ENCODE measurements at places on chromosomes 6 and 20.
A peak's percentile ranks its signal among the peaks of the same experiment; 100 is the strongest.

DNA sequence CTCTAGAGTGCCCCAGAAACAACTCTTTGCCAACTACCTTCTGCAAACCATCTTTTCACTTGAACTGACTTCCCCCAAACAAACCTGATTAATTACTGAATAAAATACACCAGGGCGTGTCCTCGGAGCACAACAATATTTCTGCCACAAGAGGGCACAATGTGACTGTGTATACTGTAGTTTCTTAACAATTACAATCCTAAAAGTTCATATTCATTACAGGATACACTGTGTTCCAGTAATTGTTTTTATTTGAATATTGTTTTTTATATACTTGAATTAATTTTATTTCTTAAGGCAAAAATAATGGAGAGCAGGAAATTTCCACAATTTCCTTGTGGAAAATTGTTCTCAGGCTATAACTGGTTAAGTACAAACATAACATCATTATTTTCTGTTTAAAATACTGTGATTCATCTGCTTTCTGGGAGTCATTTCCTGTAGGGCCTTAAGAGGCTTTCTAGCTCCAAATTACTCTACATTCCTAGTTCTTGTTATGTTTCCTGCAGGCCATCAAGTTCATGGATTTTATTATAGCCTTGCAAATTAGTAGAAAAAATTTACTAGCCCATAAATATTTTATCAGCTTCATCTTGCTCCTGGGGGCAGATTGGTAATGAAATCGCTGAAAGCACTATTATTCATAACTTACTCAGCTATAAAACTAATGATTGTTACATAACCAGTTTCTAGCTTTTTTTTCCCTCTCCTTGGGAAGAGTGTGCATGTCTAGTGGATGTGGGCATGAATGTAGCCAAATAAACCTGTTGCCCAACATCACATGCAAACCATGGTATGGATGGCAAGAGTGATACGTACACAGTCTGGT lies 51.9 kb upstream of the SLC22A16 start:
- DNase-seq: peak; percentile 64

GRCh38 chr20:62449951-62450691 lies 22.8 kb upstream of the RBBP8NL start:
- no peak for DNase-seq

GRCh38 chr20:1491281-1491840 lies at the start of gene SIRPB2:
SIRPB2 (minus strand) TSS chr20:1491420; CDS start chr20:1491359, 61 bp downstream.
- no peak for DNase-seq

DNA sequence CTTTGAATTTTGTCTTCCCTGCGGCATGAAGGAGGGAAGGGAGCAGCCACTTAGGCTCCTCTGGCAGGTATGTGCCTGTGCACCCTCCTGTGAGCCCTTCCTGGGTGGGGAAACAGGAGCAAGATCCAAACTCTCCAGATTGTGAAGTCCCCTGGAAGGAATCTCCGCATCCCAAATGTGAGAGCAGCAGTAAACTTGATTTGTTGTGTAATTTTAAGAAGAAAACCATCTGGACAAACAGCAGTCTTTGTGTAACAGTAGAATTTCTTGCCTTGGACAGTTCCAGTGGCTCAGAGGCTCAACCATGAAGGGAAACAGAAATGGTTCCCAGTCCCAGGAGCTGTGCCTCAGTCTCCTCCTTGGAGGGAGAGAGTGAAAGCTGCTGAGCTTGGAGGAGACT lies 39.7 kb downstream of the CDH26 start:
- DNase-seq: no peak

- no peak for DNase-seq
These were observed 1.1 kb upstream of the LCA5 start for GRCh38 chr6:79538106-79538971.

- no peak for DNase-seq
These were observed 76.6 kb upstream of the HSF2 start for GRCh38 chr6:122322824-122323223.

- DNase-seq: no peak
These were observed 188.0 kb downstream of the DLL1 start for GRCh38 chr6:170102582-170103481.

GRCh38 chr6:105363100-105363754 lies 39.7 kb downstream of the PREP start:
- peak; percentile 5 for DNase-seq

DNA sequence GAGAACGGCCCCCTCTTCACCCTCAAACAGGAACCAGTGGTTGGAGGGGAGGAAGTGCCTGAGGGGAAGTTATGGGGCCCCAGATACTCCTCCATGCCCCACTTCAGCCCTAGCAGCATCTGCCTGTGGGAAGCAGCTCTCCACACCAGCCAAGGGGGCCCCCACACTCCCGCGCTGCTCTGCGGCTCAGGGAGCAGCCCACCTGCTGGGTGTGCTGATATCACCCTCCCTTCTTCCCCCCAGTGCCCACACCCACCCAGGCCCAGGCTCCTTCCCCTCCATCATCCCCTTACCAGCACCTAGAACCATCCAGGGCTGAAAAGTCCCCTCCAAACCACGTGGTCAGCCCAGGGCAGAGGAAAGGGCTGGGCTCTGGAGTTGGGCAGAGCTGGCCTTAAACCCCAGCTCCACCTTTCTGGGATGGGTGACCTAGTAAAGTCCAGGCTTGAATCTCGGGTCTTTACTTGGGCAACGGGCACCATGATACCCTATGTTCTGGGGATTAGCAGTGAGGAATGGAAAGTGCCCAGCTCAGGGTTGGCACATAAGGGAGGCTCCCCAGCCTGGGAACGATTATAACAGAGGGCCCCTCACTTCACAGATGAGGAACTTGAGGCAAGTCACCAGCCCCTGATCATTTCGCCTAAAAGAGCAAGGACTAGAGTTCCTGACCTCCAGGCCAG lies 663 bp downstream of the LST1 start:
- no peak for DNase-seq

- no peak for DNase-seq
These were observed 134.4 kb upstream of the HMGCLL1 start for GRCh38 chr6:55713436-55713835.

DNA sequence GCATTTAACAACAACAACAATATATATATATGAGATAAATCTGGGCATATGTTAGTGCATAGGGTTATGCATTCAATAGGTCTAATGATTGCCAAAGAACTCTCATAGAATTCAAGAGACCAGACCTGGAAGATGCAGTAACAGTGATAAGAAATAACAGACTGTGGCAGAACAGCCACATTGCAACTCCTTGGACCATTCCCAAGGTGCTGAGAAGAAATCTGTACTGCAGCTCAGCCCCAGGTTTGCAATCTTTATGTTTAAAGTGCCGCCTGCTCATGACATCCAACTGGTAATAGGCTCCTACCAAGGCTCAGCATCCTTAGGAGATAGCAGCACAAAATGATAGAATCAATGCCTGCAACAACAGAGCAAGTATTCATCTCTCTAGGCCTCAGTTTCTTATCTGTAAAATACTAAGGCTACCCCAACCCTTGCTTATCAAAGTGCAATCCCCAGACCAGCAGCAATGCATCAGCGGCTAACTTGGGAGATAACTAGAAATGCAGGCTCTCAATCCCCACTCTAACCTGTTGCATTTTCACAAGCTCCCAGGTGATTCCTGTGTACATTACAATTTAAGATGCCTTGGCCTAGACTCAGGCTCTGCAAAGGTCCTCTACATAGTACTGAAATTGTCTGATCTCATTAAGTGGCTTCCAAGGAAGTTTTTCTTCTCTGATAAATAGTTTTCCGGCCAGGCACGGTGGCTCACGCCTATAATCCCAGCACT lies 30.6 kb upstream of the PIM1 start:
- DNase-seq: no peak

- DNase-seq: no peak
These were observed 307.5 kb downstream of the EYS start for GRCh38 chr6:65399355-65400084.

- DNase-seq: no peak
These were observed 911 bp downstream of the ENPP3 start for GRCh38 chr6:131638013-131638412.

DNA sequence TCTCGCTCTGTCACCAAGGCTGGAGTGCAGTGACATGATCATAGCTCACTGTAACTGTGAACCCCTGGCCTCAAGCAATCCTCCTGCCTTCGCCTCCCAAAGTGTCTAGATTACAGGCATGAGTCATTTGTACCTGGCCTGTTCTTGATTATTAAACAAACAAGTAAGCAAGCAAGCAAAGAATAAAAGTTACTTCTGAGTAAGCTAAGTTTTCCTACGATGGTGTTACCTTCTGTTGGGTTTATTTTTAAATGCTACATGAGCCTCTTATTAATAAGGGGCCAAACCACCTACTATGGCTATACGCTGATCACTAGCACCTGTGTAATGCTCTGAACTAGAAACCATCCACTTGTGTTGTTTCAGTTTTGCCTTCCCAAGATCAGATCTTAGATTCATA lies 50.8 kb downstream of the IL22RA2 start:
- DNase-seq: no peak

DNA sequence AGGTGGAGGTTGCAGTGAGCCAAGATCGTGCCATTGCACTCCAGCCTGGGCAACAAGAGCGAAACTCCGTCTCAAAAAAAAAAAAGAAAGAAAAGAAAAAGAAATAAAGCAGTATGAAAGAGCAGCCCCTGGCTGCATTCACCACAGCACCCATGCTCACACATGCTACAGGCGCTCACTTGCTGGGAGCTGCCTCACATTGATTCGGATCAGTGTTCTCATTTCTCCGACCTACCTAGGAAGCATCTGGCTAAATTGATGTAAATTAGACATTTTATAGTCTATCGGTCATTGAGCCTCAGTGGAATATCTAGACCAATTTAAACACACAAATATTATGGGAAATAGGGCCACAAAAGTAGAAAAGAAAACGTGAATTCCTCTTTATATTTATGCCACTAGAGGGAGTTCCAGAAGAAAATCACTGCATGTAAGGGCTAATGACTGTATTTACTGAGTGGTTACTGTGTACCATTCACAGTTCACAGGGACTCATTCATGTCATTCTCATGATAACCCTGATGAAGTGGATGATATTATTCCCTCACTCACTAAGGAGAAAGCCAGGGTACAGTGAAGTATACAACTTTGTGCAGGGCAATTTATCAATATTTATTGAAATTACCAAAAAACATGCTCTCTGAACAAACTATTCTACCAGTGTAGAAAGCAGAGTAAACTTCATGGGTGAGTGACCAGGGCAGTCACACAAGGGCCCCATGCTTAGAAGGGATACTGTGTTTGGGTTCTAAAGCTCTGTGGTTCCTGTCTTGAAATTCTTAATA lies 5.3 kb upstream of the MOG start:
- DNase-seq: peak; percentile 29

- DNase-seq: no peak
These were observed 823.4 kb upstream of the GJE1 start for GRCh38 chr6:141309295-141309694.

- DNase-seq: peak; percentile 10
These were observed 137.9 kb downstream of the DLL1 start for GRCh38 chr6:170152989-170153388.

DNA sequence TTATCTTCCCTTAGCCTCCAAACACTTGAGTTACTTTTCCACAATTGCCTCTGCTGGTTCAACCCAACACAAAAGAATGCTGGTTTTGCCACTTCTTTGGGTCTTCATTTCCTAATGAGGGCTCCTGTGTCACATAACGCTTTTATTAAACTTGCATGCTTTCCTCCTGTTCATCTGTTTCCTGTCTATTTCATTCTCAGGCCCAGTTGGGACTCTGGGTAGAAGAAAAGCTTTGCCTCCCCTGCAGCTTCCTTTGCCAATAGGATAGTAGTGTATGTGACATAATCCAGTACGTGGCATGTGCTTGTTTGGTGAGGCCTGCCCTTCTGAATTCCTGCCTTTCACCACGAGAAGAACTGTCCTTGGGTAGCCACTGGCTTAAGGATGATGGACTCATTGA lies 529.3 kb upstream of the AGPAT4 start:
- no peak for DNase-seq

- DNase-seq: no peak
These were observed 58.6 kb downstream of the FOXA2 start for GRCh38 chr20:22525821-22526220.

DNA sequence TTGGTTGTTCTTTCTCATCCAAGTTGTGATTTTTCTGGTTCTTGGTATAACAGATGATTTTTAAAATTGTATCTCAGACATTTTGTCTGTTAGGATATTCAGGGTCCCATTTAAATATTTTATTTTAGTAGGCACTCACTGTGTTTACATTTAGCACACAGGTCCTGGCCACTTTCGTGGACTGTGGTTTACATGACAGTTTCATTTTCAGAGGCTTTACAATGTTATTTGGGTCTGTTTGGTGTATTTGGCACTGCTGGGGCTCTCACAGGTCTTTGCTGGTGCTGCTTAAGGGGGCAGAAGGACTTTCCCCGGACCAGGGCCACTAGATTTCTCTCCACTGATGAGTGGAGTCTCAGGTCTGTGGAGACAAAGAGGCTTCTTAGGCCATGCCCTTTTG lies 75.5 kb upstream of the TGM3 start:
- DNase-seq: no peak

DNA sequence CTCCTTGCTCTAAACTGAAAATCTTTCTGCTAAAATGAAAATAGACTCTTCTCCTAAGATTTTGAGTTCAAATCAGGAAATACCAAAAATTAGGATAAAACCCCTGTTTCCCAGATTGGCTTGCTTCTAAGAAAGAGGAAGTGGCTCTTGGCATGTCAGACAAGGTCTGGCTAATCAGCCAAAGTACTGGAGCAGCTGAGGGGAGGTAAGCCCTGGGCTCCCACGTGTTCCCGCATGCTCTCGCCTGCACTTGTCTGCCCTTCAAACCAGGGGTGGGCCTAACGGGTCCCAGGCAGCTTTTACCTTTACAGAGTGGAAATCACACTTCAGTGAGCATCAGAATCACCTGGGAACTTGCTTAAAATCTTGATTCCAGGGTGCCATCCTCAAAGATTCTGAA lies 43.2 kb upstream of the GABRR1 start:
- DNase-seq: no peak

DNA sequence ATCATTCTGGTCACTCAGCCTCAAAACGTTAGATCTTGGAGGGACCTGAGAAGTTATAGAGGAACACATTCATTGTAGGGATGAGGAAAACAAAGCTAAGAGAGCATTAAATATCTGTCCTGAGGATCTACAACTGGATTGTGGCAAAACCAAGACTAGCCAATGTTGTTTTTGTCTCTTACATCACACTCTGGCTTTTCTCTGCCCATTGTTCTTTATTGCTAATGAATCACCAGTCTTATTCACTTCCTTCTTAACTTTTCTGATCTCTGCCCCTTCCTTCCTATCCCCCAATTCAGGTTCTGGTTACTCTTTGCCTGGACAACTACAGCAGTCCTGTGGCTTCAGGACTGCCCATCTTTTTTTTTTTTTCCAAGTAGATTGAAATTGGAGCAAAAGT lies 57.0 kb upstream of the PREP start:
- DNase-seq: peak; percentile 54

GRCh38 chr20:35665949-35666288 lies 1.2 kb upstream of the CPNE1 start:
- no peak for DNase-seq

- DNase-seq: no peak
These were observed 198.9 kb downstream of the NKAIN2 start for GRCh38 chr6:124002377-124003081.

DNA sequence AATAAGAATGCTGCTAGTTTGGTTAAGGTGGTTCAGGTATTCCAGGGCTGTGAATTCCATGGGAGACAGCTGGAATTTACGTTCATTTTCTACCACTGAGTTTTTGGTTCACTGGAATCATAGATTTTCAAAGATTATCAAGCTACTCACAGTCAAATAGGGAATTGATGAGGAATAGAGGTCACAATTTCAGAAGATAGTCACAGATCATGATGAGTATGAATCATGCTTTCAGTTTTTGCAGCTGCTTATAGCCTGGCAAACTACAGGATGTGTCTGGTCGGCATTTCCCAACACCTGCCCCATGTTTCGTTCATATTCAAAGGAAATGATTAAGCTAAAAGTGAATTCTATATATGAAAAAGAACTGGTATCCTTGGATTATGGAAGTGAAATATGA lies 58.7 kb downstream of the BCKDHB start:
- no peak for DNase-seq

All from RCC 7860 (cell line).